ENCODE measurements at places on chromosomes 6 and 20.

- DNase-seq, result no peak
Measured at GRCh38 chr20:47382746-47383415, 26.4 kb upstream of the ZMYND8 start.

- no peak for DNase-seq
Measured at GRCh38 chr6:168037242-168037641, 39.8 kb downstream of the KIF25 start.

- no peak for DNase-seq
Measured at GRCh38 chr20:51486197-51487005, 56.1 kb downstream of the NFATC2 start.

DNA sequence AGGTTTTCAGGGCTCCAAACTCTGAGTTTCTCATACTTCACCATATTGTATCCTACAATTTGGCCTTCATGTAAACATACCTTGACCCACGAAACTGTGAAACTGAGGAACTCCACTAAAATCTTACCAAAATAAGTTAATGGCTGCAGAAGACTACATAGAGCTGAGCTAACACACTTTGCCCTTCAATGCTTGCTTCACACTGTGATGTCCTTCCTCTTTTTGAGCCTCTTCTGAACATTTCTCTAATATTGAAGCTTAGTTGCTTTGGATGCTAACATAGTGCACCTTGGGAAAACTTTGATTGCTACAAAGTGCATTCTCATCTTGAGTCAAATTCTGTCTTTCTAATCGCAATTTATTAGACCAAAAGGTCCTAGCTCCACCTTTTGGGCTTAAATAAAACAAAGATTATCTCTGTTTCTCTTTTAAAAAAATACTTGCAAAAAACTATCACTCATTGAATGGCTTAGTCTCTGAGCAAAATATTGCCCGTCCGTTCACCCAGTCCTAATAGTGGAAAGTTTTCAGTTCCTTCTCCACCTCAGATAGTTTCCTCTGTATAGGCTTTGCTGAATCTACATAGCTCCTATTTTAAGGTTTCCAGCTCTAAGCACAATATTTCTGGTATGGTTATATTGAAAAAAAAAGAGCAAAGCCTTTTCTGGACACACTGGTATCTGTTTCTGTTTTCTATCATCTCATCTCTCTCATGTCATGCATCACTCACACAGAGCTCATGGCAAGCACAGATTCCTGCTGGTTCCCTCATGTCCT is 494.6 kb downstream of the RFPL4B start:
- DNase-seq, result no peak

DNA sequence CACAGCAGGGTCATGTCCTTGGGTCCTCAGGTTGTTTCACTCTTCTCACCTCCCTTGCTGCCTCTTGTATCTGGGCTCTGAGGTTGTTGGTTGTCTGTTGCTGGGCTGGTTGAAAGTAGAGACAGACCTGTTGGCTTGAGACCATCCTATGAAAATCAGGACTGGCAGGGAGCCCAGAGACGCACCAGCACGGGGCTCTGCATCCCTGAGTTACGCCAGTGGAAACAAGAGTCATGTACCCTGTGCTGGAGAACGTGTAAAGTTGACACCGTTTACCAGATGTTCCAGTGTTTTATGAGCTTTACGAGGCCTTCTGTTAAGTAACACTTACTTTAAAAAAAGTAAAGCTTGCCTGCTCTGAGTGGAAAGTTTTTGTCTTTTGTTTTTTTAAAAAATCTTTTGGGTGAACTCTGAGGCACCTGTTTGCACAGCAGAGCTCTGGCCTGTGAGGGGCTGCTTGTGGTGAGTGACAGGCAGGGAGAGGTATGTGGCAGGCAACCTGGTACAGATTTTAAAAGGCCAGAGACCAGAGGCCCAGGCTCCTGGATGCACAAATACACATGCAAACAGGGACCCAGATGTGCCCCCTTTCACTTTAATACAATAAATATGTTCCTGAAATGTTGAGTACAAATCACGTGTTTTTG is 260.0 kb upstream of the SUPT3H start:
- DNase-seq, result no peak

GRCh38 chr6:164230259-164230658 is 815.7 kb downstream of the QKI start:
- DNase-seq, result no peak

DNA sequence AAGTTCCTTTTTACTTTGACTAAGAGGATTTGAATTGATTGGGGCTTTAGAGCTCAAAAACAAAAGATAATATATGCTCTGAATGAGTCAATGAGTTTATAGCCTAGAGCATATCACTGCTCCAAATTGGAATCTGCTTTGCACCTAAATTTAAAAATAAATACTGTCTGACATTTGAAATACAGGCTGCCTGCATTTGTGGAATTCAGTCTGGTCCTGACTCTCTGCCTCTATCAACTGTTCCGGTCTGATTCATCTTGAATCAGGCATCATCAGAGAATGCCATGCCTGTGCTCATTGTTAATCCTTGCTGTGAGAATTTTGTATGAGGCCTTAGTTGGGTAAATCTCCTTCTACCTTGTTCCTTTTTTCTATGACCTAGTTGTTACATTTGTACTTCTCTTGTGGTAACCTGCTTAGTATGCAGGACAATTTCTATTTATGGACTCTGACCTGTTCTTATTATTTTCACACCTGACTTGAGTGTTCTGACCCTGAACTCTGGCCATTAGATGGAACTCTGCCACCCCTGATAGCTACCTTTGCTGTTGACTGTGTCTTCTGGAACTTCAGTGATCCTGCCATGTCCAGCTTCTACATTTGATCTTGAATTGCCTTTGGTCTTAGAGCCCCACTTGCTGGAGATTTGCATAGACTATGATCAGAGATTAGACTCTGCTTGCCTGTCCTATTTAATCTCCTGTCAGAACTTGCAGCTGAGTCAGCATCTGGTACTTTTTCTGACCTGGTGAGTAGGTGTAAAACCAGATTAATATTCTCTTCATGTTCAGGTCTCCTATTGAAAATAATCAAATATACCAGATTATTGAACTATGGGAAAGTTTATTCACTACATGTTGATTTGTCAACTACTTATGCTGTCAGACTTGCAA is 442.7 kb upstream of the HS3ST5 start:
- no peak for DNase-seq

DNA sequence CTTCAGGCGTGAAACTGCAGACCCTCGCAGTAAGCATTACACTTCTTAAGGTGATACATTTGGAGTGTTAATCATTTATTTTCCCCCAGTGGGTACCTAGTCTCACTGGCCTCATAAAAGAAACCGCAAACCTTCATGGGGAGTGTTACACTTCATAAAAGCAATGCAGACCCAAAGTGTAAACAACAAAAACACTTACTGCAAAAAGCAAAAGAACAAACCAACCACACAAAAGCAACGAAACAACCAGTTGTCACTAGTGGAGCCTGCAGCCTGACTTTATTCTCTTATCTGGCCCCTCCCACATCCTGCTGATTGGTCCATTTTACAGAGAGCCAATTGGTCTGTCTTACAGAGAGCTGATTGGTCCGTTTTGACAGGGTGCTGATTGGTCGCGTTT is 23.8 kb downstream of the LY86 start:
- no peak for DNase-seq

DNA sequence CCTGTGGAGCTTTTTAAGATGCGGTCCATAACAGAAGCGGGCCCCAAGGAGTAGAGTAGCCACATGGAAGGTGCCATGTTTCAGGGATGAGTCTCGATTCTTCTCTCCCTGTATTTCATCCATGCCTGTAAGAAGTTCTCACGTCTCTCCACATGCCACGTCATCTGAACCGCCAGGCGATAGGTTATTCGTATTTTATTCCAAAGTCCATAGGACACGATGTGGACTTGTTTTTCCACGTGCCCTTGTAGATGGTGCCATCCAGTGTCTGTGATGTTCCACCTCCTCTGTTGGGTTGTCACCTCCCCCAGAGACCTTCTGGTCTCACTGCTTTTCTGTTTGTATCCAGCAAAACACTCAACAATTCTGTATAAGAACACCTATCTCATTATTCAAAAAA is 17.6 kb downstream of the HEBP2 start:
- no peak for DNase-seq

DNA sequence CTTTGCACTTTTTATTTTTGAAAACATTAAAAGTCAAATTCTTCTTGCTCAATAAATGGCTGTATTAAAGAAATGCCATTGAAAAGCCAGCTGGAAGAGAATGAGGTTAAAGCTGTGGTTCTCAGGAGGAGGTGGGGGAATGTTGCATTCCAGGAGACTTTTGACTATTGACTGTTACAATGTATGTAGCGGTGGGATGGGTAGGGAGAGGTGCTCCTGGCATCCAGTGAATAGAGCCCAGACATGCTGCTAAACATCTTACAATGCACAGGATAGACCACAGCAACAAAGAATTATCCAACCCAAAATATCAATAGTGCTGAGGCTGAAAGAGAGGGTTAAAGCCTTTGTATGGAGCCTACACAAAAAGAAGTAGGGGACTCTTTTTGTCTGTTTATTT is 295.9 kb downstream of the NKAIN2 start:
- no peak for DNase-seq

DNA sequence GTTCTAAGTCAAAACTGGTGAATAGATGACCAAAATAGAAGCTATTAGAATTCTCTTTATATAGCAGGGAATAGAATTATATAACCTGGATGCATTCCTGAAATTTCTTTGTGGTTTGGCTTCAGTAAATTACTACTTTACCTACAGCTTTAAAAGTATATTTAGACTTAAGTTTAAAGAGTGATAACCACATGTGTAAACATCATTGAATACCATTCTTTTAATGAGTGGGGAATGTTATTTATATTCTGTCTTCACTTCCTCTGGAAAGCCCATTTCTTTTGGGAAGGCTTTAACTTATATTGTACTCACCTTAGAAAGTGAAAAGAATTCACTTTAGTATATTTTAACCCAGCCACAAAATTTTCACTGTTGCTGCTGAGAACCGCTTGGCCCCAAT is 39.1 kb downstream of the PLEKHG1 start:
- no peak for DNase-seq

DNA sequence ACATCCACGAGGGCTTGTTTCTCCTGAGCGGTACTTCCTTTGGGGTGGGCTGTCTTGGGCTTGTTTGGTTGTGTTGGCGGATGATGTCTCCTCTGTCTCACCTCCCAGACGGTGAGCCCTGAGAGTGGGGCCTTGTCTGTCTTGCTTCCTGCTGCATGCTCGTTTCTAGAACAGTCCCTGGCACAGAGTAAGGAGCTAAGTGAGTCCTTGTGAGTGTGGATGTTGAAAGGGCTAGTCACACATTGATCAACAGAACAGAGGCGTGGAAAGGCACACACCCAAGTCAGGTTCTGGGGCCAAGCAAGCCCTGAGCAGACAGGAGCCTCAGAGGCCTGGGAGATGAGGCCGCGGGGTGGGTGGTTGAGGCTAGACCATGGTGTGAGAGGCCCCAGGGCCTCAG is 111.0 kb downstream of the BMP7 start:
- DNase-seq, result no peak

- no peak for DNase-seq
Measured at GRCh38 chr6:150267686-150268561, 100.9 kb upstream of the IYD start.

DNA sequence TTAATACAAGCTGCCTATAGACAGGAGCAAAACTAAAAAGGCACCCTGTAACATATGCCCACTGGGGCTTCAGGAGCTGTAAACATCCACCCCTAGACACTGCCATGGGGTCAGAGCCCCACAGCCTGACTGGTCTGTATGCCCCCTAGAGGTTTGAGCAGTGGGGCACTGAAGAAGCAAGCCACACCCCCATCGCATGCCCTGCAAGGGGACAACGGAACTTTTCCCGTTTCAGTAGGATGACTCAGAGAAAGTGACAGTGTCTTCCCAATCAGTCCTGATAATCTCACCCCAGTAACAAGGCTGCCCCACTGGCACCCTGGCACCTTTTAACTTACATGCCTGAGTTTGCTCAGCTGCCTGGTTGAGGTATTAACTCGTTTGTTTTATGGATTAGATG is 35.9 kb downstream of the BEND3 start:
- DNase-seq, result no peak

- no peak for DNase-seq
Measured at GRCh38 chr6:159931112-159931511, 37.8 kb upstream of the IGF2R start.

DNA sequence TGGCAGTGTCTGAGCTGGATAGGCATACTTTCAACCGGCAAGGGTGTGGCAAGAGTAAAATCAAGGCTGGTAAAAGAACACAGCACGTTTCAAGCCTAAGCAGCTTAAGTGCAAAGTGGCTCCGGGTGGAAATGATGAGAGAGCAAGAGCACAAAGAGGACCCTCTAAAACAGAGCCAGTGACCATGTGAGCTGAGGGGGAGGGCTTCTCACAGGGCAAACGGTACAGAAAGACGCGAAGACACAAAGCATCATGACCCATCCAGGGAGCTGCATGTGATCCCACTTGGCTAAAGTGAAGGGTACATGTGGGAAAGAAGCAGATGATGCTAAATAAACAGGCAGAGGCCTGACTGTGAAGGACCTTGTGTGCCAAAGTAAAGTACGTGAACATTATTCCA is 25.7 kb downstream of the FKBP5 start:
- DNase-seq, result no peak

GRCh38 chr20:1083431-1084080 is 34.8 kb upstream of the PSMF1 start:
- no peak for DNase-seq

DNA sequence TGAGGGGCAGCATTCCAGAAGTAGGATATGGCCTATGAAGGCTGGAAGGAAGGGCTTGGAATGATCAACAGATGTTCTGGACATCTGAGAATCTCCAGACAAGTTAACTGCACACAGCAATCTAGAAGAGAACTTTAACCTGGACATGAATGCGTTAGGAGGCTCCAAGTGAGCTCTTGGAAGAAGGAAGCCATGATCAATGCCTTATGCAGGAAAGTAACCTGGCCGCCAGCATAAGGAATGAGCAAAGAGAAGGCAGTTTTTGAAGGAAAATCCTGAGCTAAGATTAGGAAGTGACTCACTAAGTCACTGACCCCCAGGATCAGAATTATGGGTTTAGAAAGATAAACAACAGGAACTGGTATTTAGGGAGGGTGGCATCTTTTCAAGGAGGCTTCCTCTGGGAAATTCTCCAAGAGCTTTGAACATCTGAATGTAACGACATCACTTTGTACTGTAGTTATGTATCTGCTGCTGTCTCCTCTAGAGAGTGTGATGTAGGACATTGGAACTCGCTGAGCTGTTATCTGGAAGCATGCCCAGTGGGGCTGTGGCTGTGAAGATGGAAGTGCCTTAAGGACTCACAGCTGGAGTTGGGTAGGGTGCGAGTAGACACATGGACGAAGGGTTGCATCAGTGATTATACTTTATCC is 236.8 kb downstream of the PACRG start:
- no peak for DNase-seq

All from stimulated activated CD4-positive, alpha-beta T cell treated with anti-CD3 and anti-CD28 coated beads, Interleukin-1b, Interleukin-23, amount 100 ng/mL, for 1 hour (primary cell).